Esophagus squamous epithelium (tissue), 5 donors: ENCODE measurements at places on chromosomes 3 and 15.

DNA sequence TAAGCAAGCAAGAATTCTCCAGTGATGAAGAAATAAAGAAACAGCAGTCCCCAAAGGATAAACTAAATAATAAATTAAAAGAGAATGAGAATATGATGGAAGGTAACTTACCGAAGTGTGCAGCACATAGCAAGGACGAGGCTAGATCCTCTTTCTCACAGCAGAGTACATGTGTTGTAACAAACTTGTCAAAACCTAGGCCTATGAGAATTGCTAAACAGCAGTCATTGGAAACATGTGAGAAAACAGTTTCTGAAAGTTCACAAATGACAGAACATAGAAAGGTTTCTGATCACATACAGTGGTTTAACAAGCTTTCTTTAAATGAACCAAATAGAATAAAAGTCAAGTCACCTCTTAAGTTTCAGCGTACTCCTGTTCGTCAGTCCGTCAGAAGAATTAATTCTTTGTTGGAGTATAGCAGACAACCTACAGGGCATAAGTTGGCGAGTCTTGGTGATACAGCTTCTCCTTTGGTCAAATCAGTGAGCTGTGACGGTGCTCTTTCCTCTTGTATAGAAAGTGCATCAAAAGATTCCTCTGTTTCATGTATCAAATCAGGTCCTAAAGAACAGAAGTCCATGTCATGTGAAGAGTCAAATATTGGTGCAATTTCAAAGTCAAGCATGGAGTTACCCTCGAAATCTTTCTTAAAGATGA, 4.5 kb upstream of the SCG5 start:
- DNase-seq = no peak

- DNase-seq = no peak
Observed at GRCh38 chr15:100831467-100831866, 48.2 kb upstream of the ALDH1A3 start.

GRCh38 chr15:71096676-71097075, 18.6 kb upstream of the THSD4 start:
- DNase-seq = no peak

- DNase-seq = no peak
Observed at GRCh38 chr3:16350597-16351318, 85.7 kb downstream of the OXNAD1 start.

- DNase-seq = no peak
Observed at GRCh38 chr3:187833799-187834578, 88.7 kb upstream of the BCL6 start.

DNA sequence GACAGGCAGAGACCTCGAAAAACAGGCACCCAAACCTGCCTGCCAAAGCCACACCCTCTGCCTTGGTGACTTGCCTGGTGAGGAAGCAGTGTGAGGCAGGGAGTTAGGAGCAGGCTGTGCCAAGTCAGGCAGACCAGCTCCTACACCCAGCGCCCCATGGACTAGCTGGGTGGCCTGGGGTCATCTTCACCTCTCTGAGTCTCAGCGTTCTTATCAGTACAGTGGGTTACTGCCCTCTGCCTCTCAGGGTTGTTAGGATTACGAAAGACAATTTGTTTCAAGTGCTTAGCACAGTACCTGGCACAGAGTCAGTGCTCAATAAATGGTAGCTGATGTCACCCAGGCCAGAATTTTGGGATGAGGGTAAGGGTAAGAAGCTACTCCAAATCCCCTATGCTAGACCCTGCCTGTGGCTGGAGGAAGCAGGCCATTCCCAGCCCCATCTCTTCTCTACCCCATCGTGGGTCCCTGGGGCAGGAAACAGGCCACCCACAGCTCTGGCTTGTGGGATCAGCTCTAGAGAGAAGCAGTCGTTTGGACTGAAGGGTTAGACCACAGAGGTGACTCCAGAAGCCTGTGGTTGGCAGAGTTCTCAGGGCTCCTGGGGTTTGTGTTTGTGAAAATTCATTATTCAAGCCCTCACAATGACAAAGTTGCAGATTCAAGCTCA, 10.1 kb downstream of the SLC51B start:
- DNase-seq = no peak

DNA sequence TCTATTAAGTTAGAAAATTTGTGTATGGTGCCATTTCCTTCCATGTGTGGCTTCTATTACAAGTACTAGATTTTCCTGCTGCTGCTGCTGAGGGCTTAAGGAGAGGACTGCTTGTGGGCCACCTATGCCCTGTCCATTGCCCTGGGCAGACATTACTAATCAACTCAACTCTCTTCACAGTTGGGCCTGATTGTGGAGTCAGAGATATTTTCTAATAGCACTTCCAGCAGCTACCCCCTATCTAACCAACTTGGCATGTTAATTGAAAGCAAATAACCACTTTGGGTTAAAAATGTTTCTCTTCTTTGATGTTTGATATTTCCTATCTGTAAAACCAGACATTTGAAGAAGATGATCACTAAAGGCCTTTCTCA, 242.0 kb downstream of the EDEM1 start:
- DNase-seq = no peak

- no peak for DNase-seq
Observed at GRCh38 chr15:48440084-48440483, 108.9 kb downstream of the DUT start.

- no peak for DNase-seq
Observed at GRCh38 chr3:119779731-119780383, 2.0 kb upstream of the NR1I2 start.

GRCh38 chr3:53613125-53613524, 118.7 kb downstream of the CACNA1D start:
- no peak for DNase-seq

- DNase-seq = no peak
Observed at GRCh38 chr3:160886421-160886820, 130.4 kb downstream of the PPM1L start.

DNA sequence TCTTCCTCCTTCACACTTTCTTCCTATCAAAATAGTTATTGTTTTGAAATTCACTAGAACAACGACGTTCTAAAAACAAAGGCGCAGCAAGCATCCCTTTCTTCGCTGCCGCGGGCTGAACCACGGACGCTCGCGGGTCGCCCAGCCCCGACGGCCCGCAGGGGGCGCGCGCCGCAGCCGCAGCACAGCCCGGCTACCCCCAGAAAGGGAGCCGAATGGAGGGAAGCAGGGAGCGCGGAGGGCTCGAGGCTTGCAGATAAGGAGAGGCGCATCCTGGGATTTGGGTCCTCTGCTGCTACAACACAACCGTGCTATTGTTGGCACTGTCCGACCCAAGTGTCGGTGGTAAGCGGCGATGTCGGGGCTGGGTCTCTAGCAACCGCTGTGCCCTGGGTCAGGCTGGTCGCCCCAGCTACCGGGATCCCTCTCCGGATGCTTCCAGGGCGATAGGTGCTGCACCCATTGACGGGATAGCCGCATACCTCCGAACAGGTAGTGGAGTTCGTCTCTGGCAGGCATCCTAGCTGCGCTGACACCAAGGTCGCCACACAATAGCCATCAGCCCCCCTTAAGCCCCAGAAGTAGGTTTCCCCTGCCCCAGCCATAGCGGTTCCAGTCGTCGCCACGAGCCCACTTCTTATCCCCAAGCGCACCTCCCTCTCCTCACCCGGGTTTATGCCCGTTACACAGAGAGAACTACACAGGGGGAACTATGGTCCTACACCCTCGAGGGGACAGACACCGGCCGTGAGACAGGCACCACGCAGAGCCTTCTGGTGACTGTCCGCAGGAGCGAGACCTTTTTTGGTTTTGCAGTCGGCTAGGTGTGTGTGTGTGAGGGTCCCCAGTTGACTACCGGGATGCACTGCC, 6.0 kb downstream of the ONECUT1 start:
- DNase-seq = no peak

- no peak for DNase-seq
Observed at GRCh38 chr3:187781001-187781400, 35.7 kb upstream of the BCL6 start.

GRCh38 chr15:66609876-66610275, 44.1 kb upstream of the LCTL start:
- DNase-seq = no peak

- DNase-seq = no peak
Observed at GRCh38 chr3:46163556-46164041, 44.5 kb downstream of the CCR1 start.

DNA sequence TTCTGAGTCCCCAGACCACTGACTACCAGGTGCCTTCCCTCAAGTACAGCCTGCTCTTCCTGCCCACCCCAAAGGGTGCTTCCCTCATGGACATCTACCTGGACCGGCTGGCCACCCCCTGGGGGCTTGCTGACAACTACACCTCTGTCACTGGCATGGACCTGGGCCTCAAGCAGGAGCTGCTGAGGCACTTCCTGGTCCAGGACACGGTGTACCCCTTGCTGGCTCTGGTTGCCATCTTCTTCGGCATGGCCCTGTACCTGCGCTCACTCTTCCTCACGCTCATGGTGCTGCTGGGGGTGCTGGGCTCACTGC, 9.3 kb downstream of the DISP2 start:
- no peak for DNase-seq

DNA sequence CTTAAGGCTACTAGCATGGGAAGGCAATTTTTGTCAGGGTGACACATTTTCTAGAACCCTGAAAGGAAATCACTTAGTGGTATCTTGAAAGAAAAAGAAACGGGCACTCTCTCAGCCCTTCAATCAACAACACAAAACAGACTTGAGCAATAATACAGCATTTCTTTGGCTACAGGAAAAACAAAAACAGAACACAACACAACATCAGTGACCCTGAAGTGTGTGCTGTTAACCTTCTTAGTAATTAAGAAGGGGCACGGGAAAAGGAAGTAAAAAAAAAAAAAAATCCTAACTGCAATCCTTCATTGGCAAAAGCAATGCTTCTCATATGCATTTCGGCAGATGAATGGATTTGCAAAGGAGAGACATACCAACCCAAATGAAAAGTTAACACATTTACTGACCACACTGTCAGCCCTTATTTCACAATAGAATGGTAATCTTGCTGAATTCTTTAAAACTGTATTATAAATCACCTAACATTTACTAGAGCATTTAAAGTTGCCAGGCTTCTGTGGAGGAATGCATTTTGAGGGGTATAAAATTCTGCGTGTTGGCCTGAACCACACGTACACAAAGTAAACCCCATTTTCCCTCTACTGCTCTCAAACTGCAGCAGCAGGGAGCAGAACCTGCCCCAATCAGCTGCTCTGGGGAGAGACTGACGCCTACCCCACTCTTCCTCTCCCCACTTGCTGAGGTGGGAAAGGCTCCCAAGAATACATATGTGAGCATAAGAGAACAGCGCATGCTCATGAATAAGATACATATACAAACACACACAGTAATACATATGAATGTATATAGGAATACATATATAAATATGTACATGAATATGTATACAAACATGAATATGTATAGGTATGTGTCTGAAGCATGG, 198.5 kb downstream of the FOXP1 start:
- no peak for DNase-seq

- no peak for DNase-seq
Observed at GRCh38 chr3:119880966-119881365, 99.1 kb downstream of the NR1I2 start.

- DNase-seq = no peak
Observed at GRCh38 chr3:55804170-55805095, 317.3 kb upstream of the WNT5A start.

- DNase-seq = no peak
Observed at GRCh38 chr15:68268405-68268804, 9.1 kb upstream of the FEM1B start.

DNA sequence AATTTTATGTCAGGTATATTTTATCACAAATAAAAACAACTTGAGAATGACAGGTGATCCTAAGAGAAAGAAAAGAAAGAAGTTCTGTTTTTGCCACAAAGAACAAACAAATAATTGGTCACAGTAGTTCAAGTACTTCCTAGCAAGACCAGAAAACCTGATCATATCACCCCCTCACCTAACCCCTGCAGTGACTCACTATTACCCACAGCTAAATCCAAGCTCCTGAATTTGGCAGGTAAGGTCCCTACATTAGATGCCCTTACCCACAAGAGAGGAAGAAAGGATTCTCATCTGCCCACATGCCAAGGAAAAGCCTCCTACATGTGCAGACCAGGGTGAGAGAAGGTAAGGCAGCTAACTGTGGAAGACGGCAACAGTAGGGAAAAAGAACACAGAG, 4.4 kb downstream of the SSUH2 start:
- DNase-seq = no peak

GRCh38 chr15:72919936-72920465, 132.3 kb upstream of the NEO1 start:
- DNase-seq = no peak

DNA sequence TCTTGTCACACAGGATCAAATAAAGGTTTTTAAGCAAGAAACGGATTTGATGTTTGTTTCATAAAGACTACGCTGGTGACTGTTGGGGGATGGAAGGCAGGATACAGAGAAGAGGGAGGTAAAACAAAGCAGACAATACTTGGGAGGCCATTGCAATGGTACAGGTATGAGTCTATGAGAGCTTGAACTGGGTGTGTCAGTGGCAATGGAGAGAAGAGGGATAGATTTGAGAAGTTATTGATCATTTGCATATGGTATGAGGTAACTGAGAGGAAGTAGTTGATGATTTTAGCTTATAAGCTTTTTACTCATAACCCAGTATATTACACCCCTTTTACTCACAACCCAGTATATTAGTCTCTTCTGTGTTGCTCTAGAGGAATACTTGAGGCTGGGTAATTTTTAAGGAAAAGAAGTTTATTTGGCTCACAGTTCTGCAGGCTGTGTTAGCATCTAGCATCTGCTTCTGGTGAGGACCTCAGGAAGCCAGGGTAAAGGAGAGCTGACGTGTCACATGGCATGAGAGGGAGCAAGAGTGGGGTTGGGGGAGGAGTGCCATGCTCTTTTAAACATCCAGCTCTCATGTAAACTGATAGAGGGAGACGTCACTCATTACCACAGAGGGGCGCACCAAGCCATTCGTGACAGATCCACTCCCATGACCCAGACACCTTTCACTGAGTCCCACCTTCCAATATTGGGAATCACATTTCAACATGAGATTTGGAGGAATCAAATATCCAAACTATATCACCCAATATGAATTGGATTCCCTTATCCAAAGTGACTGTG, 153.9 kb downstream of the VPS8 start:
- DNase-seq = no peak

DNA sequence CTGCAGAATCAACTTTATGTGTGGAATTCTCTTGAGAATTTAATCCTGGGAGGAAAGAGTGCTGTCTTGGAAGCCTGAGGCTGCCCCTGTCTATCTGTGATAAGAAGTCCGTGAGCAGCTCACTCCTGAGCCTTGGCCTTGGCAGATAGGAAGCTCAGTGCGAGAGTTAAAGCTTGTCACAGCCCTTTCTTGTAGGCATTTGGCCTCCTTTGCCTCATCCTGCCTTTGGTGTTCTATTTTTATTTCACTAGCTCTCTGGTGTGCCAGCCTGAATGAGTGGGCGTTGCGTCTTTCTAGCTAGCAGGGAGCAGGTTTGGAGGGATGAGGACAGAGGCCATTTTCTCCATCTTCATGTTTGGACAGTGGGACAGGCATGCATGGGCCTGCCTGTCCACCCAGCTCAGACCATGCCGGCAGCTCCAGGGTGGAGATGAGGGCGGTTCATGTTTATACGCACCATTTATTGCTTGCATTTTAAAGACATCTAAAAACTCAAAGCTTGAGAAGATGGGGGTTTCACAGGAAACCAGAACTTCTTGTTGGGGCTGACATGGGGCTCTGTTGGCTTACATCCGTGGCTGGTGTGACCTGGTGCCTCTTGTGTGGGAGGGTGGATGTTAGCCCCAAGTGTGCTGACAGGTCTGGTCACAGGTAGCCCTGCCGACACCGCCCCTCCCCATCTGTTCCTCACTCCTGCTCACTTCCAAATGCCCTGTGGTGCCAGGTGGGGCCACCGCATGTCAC, 29.8 kb downstream of the IRAK2 start:
- DNase-seq = no peak
